ENCODE measurements at places on chromosomes 6 and 20.

- no peak for DNase-seq
These were observed 15.2 kb downstream of the FOXP4 start for GRCh38 chr6:41561416-41561815.

GRCh38 chr6:43570876-43571441, 4.9 kb downstream of the XPO5 start:
- DNase-seq: no peak

DNA sequence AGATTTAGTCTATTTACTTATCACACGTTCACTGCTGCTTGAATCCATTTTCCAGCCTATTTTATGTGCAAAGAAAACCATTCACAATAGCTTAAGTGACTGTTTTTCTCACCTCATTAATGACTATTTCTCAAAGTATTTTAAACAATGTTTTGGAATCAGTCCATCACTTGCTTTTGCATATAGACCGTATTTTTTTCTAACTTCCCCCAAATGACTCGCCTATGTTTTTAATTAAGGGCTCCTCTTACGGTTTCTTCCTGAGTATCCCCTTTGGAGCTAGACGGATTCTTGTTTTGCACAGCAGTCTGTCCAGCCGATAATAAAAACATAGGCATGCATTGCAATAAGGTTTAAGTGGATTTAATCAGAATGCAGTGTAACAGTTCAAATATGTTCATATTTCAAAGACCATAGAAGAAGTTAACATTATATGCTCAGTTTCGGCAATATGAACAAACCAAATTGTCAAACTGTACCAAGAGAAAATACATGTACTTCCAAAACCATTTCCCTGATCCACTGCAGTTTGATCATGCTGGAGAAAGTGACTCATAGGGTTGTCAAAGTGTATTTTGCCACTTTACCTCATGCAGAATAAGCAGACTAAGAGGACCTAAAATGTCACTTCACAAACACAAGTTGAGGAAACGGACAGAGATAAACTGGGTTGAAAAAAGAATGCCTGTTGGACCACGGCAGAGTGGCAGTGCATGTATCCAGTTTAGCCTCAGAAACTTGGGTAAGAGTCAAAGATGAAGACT, 66.4 kb downstream of the HMGN3 start:
- DNase-seq: no peak

GRCh38 chr6:169627736-169628607, 73.9 kb downstream of the WDR27 start:
- no peak for DNase-seq

DNA sequence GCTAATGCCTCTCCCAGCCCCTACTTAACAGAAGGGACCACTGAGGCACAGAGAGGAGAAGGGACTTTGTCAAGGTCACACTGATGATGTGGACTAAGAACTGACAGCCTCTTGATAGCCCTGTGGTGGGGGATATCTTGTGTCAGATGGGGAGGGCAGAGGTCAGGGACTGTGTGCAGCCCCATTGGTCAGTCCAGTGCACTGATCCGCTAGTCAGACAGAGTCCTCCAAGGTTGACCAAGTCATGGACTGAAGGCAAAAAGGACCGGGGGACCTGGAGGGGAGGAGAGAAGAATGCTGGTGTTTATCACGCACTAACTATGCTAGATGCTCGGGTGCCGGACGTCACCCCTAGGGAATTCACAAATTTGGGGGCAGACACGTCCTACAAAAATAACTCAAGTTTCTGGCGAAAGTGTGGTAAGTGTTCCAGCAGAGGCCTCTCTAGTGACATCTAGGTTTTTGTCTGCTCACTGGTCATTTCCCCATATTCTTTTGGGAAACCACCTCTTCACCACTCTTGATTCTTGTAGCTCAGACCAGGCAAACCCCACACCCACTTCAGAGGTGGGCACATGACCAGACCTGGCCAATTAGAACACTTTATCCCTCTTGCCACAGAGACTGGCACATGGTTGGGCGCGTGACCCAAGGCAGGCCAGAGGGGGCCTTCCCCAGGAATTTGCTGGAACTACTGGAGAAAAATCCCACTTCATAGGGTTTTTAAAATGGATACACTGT, 21.0 kb downstream of the TCF15 start:
- no peak for DNase-seq

DNA sequence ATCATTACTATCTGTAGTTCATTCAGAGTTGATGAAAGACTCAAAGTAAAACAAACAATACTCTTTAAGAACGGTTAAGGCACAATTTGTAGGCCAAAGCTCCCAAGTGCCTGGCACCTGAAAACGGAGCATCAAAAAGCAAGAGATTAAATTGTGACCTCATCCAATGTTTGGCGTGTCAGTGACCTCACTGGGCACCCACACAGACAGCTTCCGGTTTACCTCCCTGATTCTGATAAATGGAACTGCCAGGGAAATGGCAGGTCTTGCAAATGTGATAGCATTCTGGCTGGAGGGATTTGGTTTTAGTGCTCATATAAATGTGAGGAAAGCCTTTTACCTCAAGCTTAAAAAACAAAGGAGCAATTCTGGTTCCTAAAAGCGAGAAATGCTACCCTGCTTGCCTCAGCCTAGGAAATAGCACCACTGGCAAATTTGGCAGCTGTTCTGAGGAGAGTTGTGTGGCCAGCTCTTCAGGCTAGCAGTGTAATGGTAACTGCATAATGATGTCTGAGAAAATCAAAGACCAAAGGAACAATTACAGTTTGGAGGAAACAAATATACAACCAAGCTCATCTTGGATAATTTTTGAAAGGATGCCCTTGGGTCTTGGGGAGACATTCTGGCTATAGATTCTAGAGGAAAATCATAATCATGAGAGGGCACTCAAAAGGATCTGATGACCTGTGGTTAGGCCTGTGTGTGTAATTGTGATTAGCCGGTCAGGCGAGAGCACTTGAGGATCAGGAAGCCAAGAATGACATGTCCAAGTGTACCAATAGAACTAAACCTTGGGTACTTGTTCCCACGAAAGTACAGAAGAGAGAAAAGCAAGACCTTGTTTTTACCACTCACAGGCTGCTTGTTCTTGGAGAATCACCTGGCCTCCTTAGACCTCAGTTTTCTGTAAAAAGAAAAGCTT, 174.3 kb downstream of the TFAP2B start:
- DNase-seq: no peak

GRCh38 chr6:162119341-162119740, 608.2 kb downstream of the PRKN start:
- DNase-seq: no peak

DNA sequence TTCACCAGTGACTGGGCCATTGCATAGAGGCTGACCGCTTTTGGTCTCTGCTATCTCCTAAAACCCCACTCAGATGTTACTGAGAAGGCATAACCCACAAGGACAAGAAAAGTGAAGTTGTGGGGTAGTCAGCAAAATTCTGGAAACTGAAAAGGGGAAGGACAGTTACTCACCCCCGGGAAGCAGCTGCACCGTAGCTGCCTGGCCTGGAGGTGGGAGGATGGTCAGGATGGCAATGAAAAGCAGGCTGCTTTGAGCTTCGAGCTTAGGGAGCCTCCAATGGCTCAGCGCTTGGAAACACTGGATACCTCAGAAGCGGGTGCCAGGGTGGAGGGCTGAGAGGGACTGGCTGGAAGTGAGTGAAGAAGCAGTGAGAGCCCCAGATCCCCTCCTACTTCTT, 56.0 kb downstream of the KCNK5 start:
- no peak for DNase-seq
